ENCODE measurements at places on chromosomes 6 and 20. TPM values are rescaled to one million over a fixed set of nuclear protein-coding genes. Genes with fewer than 3 reads are reported as not detected.

GRCh38 chr6:170085475-170086401, 205.1 kb downstream of the DLL1 start:
- DNase-seq = peak; percentile 14

- DNase-seq = no peak
Measured at GRCh38 chr20:31548820-31549512, 34.7 kb downstream of the HM13 start.

DNA sequence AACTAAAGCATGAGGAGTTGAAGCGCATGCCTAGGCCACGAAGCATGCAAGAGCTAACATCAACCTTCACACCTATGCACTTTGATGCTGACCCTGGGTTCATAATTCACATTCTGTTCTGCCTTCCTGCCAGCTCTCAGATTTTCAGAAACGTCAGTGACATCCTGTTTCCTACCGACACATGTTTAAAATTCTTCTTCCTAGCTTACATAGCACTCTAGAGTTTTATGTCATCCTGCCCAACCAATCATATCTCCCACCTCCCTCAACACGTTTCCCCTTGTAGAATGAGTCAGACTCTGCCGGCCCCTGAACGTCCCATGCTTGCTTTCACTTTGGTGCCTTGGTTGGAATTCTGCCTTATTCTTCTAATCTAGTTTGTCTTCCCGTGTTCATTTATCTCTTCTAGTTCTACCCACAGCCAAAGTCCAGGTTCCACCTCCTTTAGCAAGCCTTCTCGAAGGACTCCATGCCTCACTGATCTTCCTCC, 97.2 kb upstream of the MAP7 start:
- no peak for DNase-seq

DNA sequence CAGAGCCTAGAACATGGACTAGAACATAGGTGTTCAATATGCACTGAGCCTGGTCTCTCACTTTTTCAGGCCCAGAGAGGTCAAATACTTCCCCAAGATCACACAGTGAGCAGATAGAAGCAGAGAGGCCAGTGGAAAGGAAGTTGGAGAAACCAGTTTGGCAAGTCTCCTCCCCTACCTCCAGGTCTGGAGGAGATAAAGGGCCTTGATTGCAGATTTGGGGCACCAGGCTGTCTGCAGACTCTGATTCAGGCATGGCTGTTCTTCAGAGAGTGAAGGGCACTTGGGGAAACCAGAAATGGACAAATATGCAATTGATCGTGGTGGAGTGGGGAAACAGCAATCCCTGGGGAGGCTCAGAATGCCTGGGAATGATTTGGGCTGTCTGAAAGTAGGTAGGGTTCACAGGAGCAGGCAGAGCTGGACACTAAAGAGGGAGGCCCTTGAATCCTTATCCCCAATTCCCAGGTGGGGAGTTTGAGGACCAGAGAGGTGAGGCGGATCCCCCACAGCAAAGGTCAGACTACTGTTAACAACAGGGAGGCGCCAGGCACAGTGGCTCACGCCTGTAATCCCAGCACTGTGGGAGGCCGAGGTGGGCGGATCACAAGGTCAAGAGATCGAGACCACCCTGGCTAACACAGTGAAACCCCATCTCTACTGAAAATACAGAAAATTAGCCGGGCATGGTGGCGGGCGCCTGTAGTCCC, 2.3 kb downstream of the PEDS1 start:
- no peak for DNase-seq

The CDK19 gene
- 31.1 TPM for total RNA-seq

GRCh38 chr6:43985329-43985728, 141.9 kb downstream of the MRPL14 start:
- DNase-seq = no peak

- no peak for DNase-seq
Measured at GRCh38 chr6:168590406-168590805, 149.4 kb downstream of the SMOC2 start.

- DNase-seq = no peak
Measured at GRCh38 chr6:75272145-75272840, 12.3 kb downstream of the TMEM30A start.
